Fibroblast of skin of left quadriceps (primary cell): ENCODE measurements at places on chromosomes 12 and 14.

- DNase-seq, result no peak
Measured at GRCh38 chr14:52244328-52244727, 23.2 kb upstream of the PTGDR start.

- no peak for DNase-seq
Measured at GRCh38 chr12:68789144-68789878, 18.7 kb upstream of the MDM2 start.

GRCh38 chr12:30525171-30525570, 170.5 kb downstream of the IPO8 start:
- DNase-seq, result no peak

GRCh38 chr12:113241191-113242025, 20.1 kb downstream of the TPCN1 start:
- peak; percentile 81 for DNase-seq

GRCh38 chr12:55972456-55972855, 1.4 kb upstream of the RAB5B start:
- no peak for DNase-seq

DNA sequence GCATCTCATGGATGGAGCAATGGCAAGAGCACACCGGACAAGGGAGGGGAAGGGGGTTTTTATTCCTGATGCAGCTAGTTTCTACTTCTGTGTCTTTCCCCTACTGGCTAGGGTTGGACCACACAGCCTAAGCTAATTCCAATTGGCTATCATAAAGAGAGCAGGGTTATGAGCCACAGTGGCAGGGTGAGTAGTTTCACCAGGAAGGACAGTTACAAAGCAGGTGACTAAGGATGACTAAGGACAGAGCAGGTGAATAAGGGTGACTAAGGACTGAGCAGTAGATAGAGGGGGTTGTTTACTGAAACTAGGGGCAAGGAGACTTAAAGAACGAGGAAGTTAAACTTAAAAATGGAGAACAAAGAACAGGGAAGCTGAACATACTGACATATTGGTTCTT, 321.4 kb upstream of the SEL1L start:
- no peak for DNase-seq

DNA sequence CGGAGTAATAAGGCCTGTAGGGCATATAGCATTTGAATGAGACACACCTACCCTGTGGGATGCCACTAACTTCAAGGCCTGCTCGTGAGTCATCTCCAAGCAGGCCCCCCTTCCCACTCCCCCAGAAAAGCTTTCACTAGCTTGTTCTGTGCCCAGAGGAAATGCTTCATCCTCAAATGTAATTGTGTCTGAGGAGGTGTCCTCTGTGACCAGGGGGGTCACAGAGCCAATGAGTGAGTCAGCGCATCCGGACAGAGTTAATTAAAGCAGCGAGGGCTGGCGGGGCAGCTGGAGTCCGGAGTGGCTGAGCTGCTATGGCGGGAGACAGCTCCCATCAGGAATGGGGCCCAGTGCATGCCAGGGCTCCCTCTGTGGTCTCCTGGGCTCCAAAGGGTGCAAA, 27.0 kb upstream of the ESRRB start:
- peak; percentile 10 for DNase-seq

DNA sequence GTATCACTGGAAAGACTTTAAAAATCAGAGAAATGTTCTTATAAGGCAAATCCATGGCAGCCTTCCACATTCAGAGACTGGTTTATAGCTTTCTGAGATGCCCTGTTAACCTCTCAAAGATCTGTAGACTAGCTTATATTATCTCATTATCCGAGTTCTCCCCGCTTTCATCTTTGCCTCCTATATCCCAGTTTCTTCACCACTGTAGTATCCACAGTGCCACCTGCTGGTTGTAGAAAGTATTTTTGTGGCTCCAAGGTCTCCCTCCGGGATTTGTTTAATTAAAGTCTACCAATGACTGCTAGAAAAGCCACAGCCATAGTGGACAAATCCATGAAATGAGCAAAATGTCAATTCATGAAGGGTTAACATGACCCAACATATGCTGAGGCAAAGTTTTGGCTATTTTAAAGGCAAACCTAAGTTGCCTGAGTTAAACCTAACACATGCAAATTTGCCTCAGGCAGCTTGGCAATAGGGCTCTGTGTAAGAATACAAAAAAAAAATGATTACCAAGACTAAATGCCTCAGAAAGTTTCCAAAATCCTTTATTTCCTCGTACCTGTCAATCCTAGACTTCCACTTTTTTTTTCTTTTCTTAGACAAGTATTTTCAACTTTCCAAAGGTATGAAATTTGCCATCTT, 218.8 kb upstream of the BMP4 start:
- DNase-seq, result peak; percentile 37

DNA sequence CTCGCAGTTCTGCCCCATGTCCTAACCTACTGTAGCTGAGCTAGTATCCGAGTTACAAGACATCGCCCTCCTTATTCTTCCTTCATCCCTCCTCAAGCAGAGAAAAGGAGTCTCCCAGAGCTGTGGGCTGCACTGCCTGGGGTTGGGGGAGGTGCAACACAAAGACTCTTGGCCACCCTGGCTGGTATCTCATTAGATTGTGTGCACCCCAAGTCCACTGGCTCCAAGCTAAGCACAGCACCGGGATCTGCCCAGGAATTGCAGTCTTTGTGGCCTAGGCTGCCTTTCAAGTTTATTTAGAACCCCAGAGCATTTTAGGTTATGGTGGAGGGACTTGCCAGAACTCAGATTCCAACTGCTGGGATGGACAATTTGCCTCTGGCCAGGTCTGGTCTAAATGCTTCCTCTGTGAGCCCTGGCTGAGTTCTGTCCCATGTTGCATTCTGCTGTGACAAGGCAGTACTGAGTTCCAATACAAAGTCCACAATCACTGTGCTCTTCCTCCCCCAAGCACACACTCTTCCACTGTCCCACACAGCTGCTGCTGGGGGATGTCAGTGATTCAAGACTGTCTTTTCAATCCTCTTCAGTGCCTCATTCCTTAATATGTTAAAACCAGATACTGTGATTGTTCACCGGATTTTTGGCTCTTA, 169.6 kb upstream of the CLEC14A start:
- DNase-seq, result no peak
